ENCODE measurements at places on chromosomes 4 and X.

- DNase-seq = no peak
These were observed 100.7 kb upstream of the PTPN13 start for GRCh38 chr4:86493460-86493859.

GRCh38 chr4:5165420-5166369 is 114.4 kb downstream of the STK32B start:
- no peak for DNase-seq

GRCh38 chrX:146863566-146863965 is 49.0 kb upstream of the CXorf51A start:
- no peak for DNase-seq

DNA sequence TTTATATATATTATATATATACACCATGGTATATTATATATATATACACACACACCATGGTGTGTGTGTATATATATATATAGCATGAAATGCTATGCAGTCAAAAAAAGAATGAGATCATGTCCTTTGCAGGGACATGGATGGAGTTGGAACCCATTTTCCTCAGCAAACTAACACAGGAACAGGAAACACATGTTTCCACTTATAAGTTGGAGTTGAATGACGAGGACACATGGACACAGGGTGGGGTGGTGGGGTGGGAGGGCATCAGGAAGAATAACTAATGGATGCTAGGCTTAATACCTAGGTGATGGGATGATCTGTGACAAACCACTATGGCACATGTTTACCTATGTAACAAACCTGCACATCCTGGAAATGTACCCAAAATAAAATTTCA is 293.6 kb upstream of the NDST3 start:
- DNase-seq = no peak

- DNase-seq = no peak
These were observed 156.9 kb downstream of the NLGN4X start for GRCh38 chrX:6071731-6072130.

GRCh38 chr4:98606894-98607293 is 51.5 kb downstream of the TSPAN5 start:
- DNase-seq = no peak

DNA sequence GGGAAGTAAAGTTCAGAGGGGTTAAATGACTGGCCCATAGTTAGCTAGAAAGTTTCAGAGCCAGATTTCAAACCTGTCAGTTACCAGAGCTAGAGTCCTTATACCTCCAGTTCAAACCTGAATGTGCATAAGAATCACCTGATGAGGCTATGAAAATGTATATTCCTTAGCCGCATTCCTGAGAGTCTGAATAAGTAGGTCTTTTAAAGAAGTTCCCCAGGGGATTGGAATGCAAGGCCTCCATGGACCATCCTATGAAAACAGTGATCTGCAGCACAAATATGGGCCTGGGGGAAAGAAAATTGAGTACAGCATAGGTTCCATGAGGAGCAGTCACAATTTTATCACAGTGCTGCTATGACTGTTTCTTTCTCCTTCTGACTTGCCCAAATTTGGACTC is 263.9 kb upstream of the CXorf66 start:
- no peak for DNase-seq

- no peak for DNase-seq
These were observed 6.3 kb downstream of the DACH2 start for GRCh38 chrX:86154553-86154952.

- DNase-seq = no peak
These were observed 22.0 kb downstream of the MND1 start for GRCh38 chr4:153366486-153366885.

- DNase-seq = no peak
These were observed 64.4 kb upstream of the ENPEP start for GRCh38 chr4:110411574-110412011.

- DNase-seq = no peak
These were observed 1.7 kb downstream of the TMEM185A start for GRCh38 chrX:149629730-149630387.

GRCh38 chrX:49226946-49227345 is 6.2 kb downstream of the CACNA1F start:
- DNase-seq = no peak

DNA sequence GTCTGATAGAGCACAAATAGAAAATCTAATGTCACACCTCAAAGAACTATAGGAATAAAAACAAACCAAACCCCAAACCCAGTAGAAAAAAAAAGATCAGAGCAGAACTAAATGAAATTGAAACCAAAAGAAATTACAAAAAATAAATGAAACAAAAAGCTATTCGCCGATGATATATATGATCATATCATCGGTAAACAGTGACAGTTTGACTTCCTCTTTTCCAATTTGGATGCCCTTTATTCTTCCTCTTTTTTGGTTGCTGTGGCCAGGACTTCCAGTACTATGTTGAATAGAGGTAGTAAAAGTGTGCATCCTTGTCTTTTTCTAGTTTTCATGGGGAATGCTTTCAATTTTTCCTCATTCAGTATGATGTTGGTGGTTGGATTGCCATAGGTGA is 215.3 kb upstream of the AR start:
- no peak for DNase-seq

All from cortex of kidney (tissue), 1 donor.